ENCODE measurements at places on chromosomes 12 and 14.

DNA sequence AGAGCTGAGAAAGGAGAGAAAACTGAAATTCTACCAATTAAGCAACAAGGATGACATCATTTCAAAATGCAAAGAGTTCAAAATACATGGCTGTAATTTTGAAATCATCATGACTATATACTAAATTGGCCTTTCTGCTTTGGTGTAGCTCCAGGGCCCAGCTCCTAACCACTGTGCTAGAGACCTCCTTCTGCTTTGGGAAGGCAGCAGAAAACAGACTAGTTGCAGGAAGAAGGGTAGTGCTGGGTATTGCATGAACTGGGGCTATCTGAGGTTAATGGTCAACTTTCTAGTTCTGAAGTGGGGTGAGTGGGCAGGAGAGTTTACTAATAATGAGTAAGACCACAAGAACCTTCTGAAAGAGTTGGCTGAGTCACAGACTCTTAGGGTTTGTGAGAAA lies 66.2 kb downstream of the PTGER2 start:
- peak; percentile 72 for DNase-seq

GRCh38 chr14:92501891-92502351 lies 11.7 kb upstream of the RIN3 start:
- DNase-seq = no peak

GRCh38 chr12:34299802-34300193 lies 277.5 kb downstream of the ALG10 start:
- no peak for DNase-seq

GRCh38 chr14:57080691-57081090 lies 188.0 kb downstream of the EXOC5 start:
- DNase-seq = no peak

- no peak for DNase-seq
Observed at GRCh38 chr12:43331935-43332334, 220.1 kb downstream of the ADAMTS20 start.

DNA sequence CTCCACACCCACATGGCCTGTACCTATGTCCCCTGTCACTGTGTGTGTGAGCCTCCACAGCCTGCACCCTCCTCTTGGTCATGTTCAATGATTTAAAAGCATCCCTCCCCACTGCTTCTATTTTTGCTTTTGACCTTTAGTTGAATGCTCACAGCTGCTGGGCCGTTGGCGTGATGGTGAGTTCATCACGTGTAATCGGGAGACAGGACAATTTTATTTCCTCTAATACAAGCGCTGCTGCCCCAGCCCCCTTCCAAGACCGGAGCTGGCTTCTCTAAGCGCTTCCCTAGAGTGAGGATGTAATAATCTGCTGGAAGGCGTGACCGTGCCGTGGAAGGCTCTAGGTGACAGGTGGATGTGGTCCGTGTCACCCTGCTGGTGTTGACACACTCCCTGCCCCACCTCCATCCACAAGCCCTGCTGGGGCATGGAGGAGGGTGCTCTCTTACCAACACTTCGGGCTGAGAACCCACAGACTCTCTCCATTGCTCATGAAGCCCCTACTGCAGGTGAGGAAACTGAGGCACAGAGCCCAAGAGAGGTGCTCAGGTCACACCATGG lies 25.4 kb downstream of the CCDC85C start:
- DNase-seq = no peak

- DNase-seq = peak; percentile 49
Observed at GRCh38 chr14:57382283-57382682, 8.1 kb upstream of the NAA30 start.
